ENCODE measurements at places on chromosomes 1 and 21.

DNA sequence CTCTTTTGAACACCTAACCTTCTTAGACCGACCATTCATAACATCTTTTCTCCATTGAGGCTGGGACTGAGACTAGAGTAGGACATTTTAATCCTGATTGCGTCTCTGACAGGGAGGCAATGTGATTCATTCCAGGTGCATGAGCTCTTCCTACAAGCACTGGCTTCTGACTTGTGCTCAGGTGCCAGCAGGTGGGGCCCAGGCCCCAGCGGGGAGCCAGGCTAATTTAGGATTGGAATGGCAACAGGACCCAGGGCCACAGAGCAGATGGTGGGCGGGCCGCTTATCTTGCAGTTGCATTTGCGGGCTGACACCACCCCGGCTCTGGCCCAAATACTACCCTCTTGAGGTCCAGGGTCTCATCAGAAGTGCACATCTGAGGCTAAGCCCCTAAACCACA is 4.1 kb downstream of the GPA33 start:
- H3K4me3 ChIP-seq, result no peak overlapping the region
- no peaks in the 10 kb centered on the region for H3K27me3 ChIP-seq
- no peak overlapping the region for H3K27ac ChIP-seq
- DNase-seq, result no peak
- peaks cover 39% of the 10 kb centered on the region for H3K4me1 ChIP-seq
- no peaks in the 10 kb centered on the region for H3K36me3 ChIP-seq

GRCh38 chr1:225539575-225539974 is 111.7 kb upstream of the LBR start:
- no peaks in the 10 kb centered on the region for H3K27me3 ChIP-seq
- H3K27ac ChIP-seq, result no peak overlapping the region
- no peaks in the 10 kb centered on the region for H3K36me3 ChIP-seq
- DNase-seq, result no peak
- no peak overlapping the region for H3K4me3 ChIP-seq

DNA sequence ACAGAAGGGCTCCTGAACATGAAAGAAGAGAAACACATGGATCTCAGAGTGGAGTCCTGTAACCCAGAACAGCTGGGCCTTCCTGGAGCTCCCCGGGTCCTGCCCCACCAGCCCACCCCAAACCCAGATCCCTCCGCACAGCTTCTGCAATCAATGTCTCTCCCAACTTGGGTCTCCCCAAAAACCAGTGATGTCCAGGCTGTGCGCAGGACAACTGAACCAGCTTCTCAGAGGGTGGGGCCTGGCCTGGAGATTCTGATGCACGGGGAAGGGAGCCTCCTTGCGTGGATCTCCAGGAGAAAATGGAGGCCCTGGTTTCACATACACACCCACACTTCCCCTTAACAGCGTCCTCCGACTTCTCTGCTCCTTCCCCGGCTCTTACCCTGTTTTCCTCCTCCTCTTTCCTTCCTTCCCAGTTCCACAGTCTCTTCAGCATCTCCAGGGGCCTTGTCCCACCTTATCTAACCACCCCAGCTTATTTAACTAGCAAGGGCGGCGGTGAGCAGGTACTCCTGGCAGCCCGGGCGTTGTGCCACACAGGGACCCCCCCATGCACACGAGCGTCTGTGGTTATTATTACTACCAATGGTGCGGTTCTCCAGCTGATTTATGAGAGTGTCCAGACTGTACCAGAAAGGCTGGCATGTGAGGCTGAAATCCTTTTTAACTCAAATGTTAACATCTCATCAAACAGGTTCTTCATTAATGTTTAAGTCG is 11.2 kb upstream of the MX2 start:
- H3K4me1 ChIP-seq, result no peaks in the 10 kb centered on the region
- no peak for DNase-seq
- no peak overlapping the region for H3K27ac ChIP-seq
- H3K4me3 ChIP-seq, result no peak overlapping the region
- H3K36me3 ChIP-seq, result no peaks in the 10 kb centered on the region

DNA sequence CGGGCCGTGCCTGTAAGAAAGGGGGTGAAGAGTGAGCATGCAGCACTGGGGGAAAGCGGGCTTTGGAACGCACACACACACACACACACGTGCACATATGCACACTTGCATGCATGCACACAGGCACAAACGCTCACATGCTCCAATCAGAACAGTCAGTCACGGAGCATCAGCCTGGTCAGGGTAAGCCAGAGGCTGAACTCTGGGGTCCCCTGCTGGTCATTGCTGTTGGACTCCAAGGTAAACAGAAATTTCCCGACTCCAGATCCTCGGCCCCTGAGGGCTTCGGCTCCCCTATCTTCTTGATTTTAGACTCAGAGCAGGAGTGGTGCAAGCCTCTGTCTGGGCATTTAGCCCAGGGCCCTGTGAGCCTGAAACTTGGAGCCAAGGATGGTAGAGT is 54.2 kb downstream of the SYT2 start:
- H3K36me3 ChIP-seq, result no peaks in the 10 kb centered on the region
- H3K4me3 ChIP-seq, result no peak overlapping the region
- no peaks in the 10 kb centered on the region for H3K4me1 ChIP-seq
- no peak for DNase-seq

GRCh38 chr1:156812293-156812990 is 4.2 kb downstream of the SH2D2A start:
- peaks cover 25% of the 10 kb centered on the region for H3K4me1 ChIP-seq
- no peak for DNase-seq
- H3K36me3 ChIP-seq, result peaks cover 9% of the 10 kb centered on the region
- H3K27me3 ChIP-seq, result no peaks in the 10 kb centered on the region
- peak overlapping the region; percentile 99 for H3K27ac ChIP-seq
- H3K4me3 ChIP-seq, result no peak overlapping the region

GRCh38 chr1:213976665-213977485 is 10.9 kb upstream of the PROX1 start:
- H3K27me3 ChIP-seq, result peaks cover 34% of the 10 kb centered on the region
- no peak overlapping the region for H3K27ac ChIP-seq
- no peak overlapping the region for H3K4me3 ChIP-seq
- peaks cover 6% of the 10 kb centered on the region for H3K4me1 ChIP-seq
- DNase-seq, result no peak
